ENCODE measurements at places on chromosomes 6 and 20.

GRCh38 chr6:121748376-121748775 lies 312.9 kb downstream of the GJA1 start:
- no peak for DNase-seq

GRCh38 chr6:121652726-121653623 lies 217.5 kb downstream of the GJA1 start:
- DNase-seq = no peak

GRCh38 chr6:98514073-98514720 lies 320.2 kb upstream of the POU3F2 start:
- no peak for DNase-seq

DNA sequence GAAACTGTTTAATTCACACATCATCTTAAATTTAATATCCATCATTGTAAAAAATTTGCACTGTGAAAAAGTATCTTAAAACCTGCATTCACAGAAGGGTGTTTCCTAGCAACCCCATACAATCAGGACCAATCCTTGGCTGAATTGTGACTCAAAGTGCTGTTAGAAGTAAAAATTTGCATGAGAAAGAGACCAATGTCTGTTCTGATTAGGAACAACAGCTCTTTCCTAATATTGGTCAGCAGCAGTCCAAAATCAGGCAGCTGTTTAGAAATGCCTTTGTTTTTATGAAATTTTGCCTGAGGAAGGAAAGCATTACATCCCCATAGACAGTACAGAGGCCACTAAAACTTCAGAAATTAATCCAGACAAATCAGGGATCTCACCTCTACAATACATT lies 987.0 kb downstream of the HACE1 start:
- DNase-seq = no peak

DNA sequence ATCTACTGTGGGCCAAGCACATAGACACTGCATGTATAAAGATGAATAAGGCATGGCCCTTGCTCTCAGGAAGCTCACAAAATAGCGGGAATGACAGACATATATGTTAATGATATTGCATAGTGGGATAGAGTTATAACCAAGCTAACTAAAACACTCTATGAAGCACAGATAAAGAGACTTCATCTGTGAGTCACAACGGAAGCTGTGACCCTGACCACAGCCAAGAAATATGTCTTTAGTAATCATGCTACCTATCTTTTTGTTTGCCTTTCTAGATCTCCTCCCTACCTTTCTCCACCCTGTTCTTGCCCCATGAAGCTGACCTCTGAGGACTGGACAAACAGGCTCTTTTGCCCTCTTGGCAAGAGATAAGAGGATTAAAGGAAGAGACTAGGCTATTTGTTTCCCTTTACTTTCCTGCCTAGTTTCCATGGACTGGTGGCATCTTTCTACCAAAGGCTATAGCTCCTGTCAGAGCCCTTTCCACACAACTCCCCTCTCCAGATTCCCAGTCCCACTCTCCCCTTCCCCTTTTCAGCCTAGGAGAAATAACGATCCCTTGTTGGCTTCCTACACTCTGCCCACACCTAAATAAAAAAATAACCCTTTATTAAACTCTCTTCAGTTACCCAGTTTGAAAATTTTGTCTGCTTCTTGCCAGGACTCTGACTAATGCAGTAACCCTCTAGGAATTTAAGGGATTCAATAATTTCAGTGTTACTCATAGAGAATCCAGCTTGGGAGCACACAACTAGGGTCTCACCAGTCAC lies 504.9 kb upstream of the MARCKS start:
- DNase-seq = no peak

DNA sequence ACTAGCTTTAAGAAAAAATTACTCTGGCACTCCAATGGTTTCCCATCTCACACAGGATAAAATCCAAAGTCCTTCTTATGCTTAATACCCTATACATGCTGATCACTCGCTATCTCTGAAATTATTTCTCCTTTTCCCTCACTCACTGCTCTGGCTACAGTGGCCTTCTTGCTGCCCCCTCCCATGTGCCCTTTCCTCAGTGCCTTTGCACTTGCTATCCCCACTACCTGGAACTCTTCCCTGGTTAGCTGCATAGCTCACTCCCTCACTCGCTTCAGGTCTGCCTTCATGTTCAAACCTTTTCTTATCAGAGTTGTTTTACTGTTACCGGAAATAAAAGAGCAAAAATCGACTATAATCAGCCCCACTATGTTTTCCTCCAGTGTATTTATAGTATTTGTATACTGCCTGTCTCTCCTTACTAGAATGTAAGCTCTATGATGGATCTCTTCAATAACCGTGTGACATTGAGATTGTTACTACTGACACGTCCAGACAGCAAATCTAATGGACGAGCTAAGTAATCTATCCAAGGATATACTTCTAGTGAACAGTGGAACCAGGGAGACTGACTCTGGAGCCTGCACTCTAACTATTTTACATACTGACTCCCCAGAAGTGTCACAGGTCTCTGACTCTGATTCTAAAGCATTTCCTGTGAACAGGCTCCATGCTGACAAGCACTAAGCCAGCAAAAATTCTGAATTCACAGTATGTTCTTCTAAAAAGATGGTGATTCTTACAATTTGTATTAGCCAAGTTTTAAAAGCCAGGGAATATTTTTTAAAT lies 25.1 kb downstream of the FKBP5 start:
- peak; percentile 42 for DNase-seq

GRCh38 chr20:62355878-62356588 lies 11.1 kb downstream of the LAMA5 start:
- DNase-seq = no peak

- DNase-seq = no peak
These were observed 48.0 kb downstream of the NPEPL1 start for GRCh38 chr20:58740356-58741308.

GRCh38 chr6:56040889-56041301 lies 165.5 kb upstream of the BMP5 start:
- no peak for DNase-seq

DNA sequence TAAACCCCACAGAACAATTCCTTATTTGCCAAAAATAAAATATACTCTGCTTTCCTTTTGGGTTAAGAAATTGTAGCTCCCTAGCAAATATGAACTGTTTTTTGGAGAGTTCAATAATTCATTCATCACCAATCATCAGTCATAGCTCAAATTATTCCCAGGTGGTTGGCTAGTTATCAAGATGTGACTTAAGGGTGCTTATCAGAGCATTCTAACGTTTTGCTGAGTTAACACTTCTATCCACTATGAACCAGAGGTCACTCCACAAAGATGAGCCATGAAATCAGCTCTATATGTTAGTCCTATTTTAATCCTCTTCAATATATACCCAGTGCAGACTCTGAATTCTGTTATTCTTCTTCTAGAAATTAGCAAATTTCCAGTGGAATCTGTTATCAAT lies 379.1 kb downstream of the TENT5A start:
- no peak for DNase-seq

- no peak for DNase-seq
These were observed 19.0 kb downstream of the VAPB start for GRCh38 chr20:58407966-58408557.

DNA sequence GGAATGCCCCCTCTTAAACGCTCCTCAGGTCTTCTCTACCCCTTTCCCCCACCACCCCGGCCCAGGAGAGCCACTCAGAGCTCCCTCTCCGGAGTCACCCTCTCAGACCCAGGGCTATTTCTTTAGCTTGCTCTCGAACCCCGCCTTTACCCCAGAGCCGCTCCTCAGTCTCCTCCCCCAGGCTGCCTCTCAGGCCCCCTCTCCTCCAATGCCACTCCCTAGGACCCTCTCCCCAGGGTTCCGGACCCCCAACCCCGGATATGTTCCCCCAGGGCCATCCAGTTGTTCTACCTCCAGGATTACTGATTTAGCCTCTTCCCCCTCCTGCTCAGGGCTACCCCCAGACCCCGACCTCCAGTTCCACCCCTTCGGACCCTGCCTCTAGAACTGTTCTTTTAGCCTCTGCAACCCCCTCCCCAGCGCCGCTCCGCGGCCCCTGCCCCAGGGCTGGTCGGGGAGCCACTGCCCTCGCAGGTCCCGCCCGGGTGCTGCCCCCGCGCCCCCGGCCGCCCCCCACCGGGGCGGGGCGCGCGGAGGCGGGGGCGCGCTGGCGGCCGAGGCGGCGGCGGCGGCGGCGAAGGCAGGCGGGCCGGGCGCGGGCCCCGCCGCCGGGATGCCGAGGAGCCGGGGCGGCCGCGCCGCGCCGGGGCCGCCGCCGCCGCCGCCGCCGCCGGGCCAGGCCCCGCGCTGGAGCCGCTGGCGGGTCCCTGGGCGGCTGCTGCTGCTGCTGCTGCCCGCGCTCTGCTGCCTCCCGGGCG lies at the start of gene MMP24:
Gene MMP24 (plus strand): TSS at position 565 of the 758 bp plus-strand sequence. CDS start 49 bp downstream, at position 614.
- DNase-seq = no peak

GRCh38 chr20:25984933-25985332 lies 288.3 kb upstream of the ZNF337 start:
- DNase-seq = peak; percentile 49

DNA sequence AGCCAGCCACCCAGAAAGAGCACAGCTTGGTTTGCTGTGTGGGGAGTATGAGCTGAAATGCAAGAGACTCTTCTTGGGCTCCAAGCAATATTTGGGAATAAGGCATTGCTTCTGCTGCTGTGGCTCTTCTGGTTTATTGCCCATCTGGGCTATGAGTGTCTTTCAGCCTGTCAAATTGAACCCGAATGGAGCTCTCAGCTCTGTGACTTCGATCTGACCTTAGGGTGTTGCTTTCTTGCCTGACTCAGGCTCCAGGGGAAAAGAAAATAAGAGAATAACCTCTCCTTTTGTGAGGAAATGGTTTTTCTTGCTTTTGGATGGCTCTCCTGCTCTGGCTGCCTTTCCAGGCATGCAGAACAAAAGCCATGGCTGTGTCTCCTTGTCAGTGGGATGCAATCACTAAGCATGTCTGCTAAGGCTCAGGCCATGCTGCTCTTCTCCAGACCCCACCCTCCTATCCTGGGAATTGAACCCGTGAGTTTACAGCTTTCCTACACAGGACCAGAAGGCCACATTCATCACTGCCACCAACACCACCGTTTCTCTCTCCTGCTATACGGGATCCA lies 169.4 kb upstream of the JAG1 start:
- DNase-seq = no peak

DNA sequence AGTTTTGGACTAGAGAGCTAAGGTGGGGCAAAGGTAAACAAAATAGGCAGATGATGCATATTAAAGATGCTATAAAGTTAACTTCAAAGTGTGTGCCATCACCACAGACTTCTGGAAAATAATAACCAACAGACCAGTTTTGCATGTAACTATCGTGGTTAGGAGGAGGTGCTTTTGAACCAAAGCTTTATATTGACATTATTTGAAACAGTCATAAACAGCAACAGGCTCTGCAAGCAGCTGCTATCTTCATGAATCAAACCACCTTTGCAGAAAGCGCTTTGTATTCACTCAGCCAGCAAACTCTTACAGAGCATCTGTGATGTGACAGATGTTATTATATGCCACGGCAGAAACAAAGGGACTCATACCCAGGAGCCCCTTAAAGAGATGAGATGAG lies 81.9 kb downstream of the CRYBG1 start:
- DNase-seq = no peak

DNA sequence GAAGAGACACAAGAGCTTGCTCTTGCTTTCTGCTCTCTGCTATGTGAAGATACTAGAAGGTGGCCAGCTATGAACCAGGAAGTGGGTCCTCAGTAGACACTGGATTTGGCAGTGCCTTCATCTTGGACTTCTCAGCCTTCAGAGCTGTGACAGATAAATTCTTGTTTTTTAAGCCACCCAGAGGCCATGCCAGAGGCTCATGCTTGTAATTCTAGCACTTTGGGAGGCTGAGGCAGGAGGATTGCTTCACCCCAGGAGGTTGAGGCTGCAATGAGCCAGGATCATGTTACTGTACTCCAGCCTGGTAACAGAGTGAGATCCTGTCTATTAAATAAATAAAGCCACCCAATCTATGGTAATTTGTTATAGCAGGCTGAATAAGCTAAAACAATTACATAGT lies 185.5 kb upstream of the SALL4 start:
- no peak for DNase-seq

DNA sequence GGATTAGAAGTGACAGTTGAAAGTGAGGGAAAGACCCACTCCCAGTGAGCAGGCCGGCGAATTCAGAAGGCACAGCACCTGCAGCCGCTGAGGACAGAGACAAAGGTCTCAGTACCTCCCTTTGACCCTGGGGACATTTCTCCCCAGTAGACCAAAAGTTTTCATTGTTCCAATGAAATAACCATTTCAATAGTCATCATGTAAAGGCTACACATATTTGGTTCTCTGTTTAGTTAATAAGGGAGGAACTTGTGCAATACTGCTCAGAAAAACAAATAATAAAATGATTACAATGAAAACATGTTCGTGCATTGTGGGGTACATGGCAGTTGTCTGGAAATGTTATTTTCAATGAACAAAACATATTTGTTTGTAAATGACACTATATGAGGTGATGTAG lies 52.5 kb downstream of the EDN1 start:
- no peak for DNase-seq

DNA sequence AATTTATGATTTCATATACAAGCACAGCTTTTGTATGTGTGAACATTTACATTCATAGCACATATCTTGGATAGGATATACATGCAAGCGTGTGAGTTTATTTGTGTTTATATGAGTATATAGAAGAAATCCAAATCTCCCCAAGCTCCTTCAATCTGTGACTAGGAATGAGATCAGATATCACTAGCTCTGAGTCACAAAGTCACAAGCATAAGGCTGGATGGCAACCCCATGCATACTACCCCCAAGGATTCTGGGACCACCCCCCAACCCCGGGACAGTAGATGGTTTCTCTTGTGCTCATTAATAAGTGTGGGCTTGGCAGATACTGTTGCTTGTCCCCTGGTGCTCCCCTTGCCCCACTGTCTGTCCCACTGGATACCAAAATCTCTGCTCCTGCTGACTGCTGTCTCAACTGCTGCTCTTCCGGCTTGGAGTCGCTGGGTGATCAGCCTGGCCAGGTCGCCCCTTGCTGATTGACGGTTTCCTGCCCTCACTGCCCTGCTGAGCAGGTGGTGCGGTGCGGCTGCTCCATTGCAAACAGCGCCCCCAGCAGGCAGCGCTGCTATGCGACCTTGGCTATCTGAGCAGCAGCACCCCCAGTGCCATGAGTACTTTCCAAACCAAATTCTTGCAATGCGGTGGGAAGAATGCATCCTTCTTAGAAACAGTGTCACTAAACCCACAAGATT lies 279.4 kb downstream of the CD83 start:
- no peak for DNase-seq

GRCh38 chr20:59730722-59731121 lies 126.4 kb downstream of the PHACTR3 start:
- no peak for DNase-seq

DNA sequence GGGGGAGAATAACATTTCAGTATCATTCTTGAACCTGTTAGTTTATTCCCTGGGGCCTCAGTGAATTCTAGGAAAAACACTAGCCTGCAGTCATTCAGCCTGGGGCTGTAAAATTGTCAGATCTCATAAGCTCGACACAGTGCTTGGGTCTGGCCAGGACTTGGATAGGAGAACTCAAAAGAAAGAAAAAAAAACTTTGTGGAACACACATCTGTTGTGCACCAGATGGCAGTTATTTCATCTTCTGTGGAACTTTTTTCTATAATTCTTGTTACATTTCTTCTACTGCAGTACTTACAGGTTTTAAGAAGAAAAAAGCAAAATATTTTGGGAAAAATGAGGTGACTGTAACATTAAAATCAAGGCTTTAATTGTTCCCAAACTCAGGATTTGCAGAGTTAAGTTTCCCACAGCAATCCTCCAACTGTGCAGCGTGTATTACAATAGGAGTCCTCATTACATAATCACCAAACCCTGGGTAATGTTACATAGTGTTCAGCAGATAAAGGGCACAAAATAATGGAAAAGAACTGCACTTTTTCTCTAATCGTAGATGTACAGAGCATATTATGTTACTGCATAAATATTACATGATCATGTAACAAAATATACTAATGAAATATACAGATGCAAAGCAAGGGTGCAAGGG lies 531.1 kb upstream of the CITED2 start:
- DNase-seq = no peak

- no peak for DNase-seq
These were observed 285.7 kb upstream of the PREP start for GRCh38 chr6:105688573-105688972.
